Esophagus mucosa (tissue), 1 donor: ENCODE measurements at places on chromosomes 5 and 9.

GRCh38 chr9:109482391-109482916 is 15.7 kb downstream of the PTPN3 start:
- no peak for ATAC-seq

DNA sequence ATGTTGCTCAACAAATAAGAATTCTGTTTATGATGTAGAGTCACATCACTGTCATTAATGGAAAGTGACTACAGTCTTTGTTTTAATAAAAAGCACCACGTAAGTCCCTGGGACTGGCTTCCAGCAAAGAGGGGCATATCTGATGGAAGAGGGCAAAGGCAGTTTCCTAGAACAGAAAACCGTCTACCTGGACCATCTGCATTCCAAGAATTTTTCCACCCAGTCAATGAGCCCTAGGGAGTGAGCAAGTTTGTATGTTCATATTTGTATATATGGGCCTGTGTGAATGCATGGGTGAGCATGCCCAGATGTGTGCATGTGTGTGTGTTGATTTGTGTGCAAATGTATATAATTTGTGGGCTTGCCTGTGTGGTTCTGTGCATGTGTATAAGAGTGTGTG is 156.8 kb upstream of the SEMA6A start:
- ATAC-seq = no peak

GRCh38 chr5:60594715-60595477 is 105.1 kb downstream of the DEPDC1B start:
- no peak for ATAC-seq

DNA sequence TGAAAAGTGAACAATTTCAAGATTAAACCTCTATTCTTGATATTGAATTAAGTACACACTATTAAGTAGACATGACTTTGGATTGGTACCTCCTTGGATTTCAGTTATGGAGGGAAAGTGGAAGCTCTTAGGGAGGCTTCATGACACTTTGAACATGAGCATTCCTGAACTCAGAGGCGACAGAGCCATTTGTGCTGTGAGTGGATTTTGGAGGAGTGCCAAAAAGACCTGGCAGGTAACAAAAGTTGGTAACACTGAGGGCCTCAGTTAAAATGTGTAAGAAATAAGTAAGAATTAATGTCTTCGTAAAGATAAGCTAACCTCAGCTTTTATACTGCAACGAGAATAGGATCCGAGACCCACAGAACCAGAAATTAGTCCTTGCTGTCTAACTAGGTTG is 356.7 kb downstream of the ARRDC3 start:
- no peak for ATAC-seq
